ENCODE measurements at places on chromosomes 11 and 22.

GRCh38 chr11:119763071-119763728 is 34.2 kb upstream of the NECTIN1 start:
- DNase-seq = no peak

DNA sequence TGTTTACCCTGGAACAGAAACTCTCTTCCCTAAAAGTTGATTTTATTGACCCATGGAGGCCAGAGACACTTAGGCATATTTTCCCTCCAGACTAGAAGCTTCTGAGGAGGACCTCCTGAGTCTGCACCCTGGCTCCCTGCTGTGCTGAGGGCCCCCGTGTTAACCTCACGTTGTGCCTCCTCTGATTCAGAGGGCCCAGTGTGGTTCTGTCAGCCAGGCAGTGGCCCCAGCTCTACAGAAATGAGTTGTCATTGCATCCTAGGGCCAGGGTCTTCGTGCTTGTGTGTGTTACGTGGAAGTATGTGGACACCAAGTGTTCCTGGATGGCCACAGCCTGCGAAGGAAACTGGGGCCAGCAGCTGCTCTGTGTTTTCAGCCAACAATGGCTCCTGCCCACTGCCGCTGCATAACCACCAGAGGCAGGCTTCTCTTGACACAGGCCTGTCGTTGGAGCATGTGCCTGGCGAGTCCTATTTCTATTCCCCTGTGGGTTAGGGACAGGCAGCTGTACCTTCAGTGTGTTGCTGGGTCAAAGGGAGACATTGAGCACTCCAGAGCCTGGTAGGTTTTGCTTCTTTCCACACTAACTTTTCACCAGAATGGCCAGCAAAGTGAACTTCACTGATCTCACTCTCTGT is 44.5 kb downstream of the MED15 start:
- DNase-seq = no peak

GRCh38 chr22:22884010-22884887 is 3.4 kb upstream of the IGLL5 start:
- DNase-seq = peak; percentile 8

DNA sequence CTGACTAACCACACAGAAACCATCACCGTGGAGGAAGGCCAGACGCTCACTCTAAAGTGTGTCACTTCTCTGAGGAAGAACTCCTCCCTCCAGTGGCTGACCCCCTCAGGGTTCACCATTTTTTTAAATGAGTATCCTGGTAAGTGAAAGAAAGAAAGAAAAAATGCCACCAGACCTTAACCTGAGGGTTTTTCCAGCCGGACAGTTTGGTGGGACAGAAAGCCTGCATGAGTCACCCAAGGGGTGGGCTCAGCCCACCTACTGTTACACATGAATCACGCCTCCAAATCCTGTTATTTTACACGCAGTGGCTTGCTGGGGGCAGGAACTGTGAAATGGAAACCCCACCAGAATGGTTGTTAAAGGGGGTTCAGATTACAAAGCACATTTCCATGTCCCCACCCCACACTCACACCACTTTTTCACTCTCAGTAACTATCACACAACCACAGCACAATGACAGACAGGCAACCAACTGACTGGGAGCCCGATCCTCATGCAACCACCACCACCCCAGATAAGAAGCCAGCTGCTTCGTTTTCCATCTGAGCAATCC is 11.9 kb downstream of the CRTAM start:
- no peak for DNase-seq

GRCh38 chr11:68780829-68781228 is 29.5 kb upstream of the TESMIN start:
- DNase-seq = no peak

- DNase-seq = no peak
Measured at GRCh38 chr22:30326255-30326705, 461 bp downstream of the TBC1D10A start.

DNA sequence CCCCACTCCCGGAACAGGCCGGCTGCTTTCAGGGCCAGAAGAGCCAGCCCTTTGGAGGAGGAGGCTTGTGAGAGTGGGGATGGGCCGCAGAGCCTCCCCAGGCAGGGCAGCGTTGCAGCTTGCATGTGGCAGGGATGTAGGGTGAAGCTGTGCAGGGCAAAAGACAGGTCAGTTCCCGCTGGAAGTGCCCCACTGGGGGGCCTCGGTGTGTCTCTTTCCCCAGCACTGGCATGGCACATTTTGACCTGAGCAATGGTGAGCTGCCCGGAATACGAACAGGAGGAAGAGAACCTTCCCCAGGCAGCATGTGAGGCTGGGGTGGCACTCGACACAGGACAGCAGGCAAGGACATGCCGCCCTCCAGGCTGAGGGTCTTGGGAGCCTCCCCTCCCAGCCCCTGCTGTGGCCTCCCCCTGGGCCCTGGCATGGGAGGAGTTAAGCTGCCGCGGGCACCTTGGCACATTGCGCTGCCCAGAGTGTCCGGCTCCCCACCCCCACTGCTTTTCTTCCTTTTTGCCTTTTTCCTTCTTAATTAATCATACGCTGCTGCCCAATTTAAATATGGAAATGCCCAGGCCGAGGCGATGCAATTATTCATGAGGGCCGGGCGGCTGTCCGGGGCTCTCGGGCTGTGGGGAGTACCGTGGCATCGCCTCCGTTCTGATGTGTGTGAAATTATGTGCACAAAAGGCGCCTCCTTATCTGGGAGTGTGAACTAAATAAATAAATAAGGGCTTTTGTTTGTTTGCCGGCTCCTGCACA is 76.0 kb upstream of the WNT7B start:
- DNase-seq = peak; percentile 39

DNA sequence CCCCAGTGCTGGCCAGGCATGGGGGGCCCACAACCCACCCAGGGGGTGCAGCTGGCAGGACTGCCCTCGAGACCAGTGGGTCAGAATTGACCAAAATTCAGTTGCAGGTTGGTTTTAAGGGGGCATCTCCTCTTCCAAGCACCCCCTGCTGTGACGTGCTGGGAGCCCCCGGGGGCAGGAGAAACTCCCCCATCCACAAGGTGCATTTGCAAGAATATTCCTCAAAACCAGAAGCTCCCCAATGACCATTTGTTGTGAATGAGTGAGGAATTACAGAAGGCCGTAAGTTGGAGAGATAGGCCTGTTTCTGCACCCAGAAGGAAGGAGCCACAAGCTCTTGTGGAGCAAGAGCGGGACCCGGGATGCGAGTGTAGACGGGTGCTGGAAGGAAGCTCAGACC is 414.5 kb downstream of the BRD1 start:
- DNase-seq = no peak

DNA sequence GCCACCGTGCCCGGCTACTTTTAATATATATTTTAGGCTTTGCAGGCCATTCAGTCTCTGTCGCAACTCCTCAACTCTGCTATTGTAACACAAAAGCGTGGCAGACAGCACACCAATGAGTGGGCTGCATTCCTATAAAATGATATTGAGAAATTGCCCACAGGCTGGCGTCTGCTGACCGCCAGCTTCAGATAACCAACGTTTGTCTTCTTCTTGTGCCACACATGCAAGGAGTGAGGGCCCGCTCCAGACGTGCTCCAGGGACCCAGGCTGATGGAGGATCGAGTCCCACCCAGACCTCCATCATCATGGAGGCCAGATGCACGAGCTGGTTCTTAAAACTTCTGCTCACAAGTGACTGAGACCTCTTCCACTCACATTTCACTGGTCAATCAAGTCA is 35.4 kb upstream of the LINC01488 start:
- DNase-seq = no peak

GRCh38 chr22:49340406-49340805 is 487.3 kb downstream of the BRD1 start:
- DNase-seq = no peak

DNA sequence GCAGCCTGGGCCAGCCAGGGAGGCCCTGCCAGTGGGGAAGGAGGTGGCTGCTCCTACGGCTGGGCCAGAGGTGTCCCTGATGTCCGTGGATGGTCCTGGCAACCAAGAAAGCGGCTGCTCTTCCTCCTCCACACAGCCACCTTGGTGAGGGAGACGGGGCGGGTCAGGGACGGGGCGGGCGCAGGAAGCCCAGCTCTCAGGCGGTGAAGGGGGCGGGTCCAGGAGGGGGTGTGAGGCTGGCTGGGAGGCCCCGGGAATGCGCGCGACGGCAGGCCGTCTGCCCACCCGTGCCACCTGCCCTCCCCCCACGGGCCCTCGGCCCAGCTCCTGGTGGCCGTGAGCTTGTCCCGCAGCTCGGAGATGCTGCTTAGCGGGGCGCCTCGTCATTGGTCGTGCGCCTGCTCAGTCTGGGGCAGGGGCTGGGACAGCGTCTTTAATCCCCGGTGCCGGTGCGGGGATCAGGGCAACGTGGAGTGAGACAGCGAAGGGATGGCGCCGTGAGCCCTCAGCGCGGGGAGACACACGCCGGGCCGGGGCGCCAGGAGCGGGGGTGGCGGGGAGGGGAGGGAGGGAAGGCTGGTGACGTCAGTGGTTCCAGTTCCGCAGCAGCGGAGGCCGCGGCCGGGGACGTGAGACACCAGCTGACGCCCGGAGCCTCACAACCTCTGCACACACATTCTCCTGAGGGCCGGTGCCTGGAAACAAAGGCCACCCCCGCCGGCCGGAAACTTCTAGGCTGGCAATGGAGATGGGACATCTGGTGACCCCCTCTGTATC is 6.7 kb upstream of the BRSK2 start:
- DNase-seq = peak; percentile 1

- no peak for DNase-seq
Measured at GRCh38 chr22:40452730-40453487, 82.5 kb downstream of the SGSM3 start.

GRCh38 chr11:130139401-130139800 is 20.2 kb upstream of the ST14 start:
- no peak for DNase-seq

DNA sequence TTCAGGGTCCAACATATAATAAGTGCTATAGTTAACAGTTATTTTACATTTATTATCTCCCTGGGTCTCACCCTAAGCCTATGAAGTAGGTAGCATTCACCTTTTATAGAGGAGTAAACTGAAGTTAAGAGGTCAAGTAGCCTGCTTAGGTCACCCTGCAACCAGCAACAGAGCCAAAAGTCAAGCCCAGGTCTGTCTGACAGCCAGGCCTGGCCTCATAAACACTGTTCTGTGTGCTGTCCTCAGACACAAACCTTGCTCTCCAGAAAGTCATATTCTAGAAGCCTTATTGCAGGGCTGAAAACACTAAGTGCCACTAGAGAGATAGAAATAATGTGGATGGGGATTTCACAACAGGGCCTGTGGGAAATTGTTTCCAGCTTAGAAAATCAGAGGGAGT is 59.3 kb downstream of the BDNF start:
- no peak for DNase-seq

- DNase-seq = no peak
Measured at GRCh38 chr11:128889657-128890213, 1.4 kb upstream of the KCNJ5 start.

GRCh38 chr11:94417386-94417987 is 16.3 kb upstream of the GPR83 start:
- no peak for DNase-seq

DNA sequence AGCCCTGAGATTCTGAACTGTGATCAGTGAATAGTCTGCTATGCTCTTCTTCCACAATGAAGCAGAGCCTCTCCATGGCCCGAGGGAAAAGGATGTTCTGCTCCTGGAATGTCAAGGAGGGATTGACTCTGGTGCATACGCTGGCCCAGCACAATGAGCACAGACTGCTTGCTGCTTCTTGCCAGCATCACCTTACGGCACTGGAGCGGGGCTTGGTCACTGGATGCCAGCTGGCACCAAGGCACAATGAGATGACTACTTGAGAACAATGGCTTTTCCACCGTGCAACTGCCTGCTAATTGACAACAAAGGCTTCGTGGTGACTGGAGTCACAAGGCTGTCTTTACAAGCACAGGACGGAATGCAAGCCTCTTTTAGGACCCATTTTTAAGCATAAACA is 139.2 kb downstream of the DSCAML1 start:
- no peak for DNase-seq

- DNase-seq = no peak
Measured at GRCh38 chr22:36853407-36854099, 7.3 kb upstream of the NCF4 start.

GRCh38 chr11:2759228-2760195 is 59.7 kb upstream of the KCNQ1OT1 start:
- DNase-seq = no peak

DNA sequence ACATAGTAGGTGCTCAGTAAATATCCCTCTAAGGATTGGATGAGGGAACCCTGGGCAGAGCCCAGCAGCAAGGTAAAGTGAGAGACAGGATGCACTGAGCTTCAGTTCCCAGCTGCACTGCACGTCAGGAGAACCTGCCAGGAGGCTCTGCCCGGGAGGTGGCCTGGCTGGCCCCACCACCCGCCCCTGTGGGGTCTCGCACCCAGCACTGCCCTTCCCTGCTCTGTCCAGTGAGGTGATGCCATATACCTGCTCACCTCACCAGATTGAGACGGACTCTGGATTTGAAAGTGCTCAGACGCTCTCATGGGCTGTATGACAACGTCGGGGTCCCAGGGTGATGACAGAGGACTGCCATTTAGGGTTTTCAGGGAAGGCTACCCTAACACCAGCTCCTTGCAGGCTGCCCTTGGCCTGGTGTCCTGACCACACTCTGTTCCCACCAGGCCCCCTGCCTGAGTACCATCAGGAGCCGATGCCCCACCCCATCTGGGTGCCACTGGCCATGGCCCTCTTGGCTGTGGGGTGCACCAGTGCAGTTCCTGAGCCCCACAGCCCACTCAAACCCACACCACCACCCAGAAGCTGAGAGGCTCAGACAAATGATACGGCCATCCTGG is 61.7 kb upstream of the FGF3 start:
- DNase-seq = no peak

GRCh38 chr11:8596504-8597046 is 2.5 kb upstream of the STK33 start:
- DNase-seq = no peak

DNA sequence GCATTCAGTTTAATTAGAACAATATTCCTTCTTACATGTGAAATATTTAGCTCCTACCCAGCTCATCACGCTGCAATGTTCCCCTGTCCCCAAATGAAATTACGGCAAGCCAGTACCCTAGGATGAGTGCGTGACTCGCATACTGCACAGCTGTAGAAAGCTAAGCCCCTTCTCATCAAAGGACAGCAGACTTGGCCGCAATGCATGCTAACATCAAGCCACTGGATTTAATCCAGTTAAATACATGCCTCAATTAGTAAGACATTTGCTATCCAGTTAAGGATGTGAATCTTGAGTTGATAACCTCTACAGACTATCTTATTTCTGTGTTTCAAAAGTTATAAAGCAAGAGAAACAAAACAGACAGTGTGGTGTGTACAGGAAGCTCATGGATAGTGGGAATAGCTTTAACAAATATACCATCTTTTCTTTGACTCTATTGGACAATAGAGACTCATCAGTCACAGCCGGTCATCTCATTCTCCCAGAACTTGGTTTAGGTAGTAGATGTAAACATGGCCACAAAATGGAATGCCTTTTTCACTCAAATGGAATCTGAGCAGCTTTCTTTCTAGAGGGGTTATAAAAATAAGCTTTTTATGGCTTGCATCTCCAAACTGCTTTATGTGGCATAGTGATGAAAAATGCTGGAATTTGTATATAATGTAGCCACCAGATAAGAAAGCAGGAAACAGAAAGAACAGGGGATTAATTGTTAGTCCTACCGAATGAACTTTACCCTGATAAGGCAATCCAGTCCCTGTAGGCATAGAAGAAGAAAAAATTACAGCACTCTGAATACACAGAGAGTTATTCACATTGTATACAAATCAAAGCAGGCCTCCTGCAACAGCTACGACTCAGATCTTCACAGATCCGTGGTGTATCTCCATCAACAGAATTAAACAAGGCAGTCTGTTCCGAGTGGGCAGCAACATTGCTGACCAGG is 224.1 kb downstream of the CADM1 start:
- no peak for DNase-seq

GRCh38 chr11:66388780-66389386 is 17.3 kb upstream of the SLC29A2 start:
- DNase-seq = peak; percentile 76

GRCh38 chr11:36409152-36409816 is 100.8 kb downstream of the TRAF6 start:
- no peak for DNase-seq

GRCh38 chr22:17159504-17159951 is 451 bp upstream of the HDHD5 start:
- DNase-seq = peak; percentile 52

Measured in SHP77 treated with DMSO at 0.1 percent for 48 hours (cell line).